ENCODE measurements at places on chromosomes 5 and 9.

GRCh38 chr9:111975709-111976108 lies 79.1 kb downstream of the UGCG start:
- H3K27me3 ChIP-seq: no peaks in the 10 kb centered on the region
- H3K4me3 ChIP-seq: no peak overlapping the region
- H3K4me1 ChIP-seq: no peaks in the 10 kb centered on the region
- no peak overlapping the region for H3K27ac ChIP-seq
- no peaks in the 10 kb centered on the region for H3K36me3 ChIP-seq

DNA sequence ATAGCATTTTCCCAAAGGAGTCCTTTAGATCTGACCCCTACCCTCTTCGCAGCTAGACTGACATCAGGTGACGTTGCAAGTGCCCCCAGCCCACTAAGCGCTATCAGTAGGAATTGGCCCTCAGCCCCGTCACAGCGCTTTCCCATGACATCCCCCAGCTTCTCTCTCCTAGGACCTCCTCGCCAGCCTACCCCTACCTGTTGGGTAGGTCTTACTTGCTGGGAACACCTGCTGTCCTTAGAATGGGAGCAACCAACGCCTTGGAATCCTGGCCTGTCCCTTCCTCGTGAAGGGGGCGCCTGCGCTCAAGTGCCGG lies 584 bp upstream of the PIP5K1B start:
- peak overlapping the region; percentile 82 for H3K4me3 ChIP-seq
- no peaks in the 10 kb centered on the region for H3K4me1 ChIP-seq
- DNase-seq: no peak
- H3K36me3 ChIP-seq: no peaks in the 10 kb centered on the region
- H3K27me3 ChIP-seq: peaks cover 9% of the 10 kb centered on the region
- H3K27ac ChIP-seq: no peak overlapping the region

DNA sequence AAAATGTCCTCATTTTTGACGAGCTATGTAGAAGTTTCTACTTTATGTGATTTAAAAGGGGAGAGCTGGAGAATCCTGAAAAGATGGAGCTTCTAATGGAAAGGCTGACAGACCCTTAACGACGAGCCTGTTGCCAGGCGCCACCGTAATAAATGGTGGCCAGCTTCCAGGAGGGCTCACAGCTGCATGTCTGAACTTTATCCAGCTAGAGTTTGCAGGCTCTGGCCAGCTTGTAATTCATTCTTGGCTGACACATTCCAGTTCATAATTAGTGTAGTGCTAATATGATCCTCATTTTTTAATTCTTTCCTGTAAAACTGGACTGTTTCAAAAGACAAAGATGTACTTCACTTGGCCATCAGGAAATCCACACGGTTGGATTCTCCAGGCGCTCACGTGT lies 246.7 kb downstream of the GAS1 start:
- H3K27ac ChIP-seq: no peak overlapping the region
- no peaks in the 10 kb centered on the region for H3K27me3 ChIP-seq
- no peak for DNase-seq
- no peak overlapping the region for H3K4me3 ChIP-seq

GRCh38 chr9:133761641-133762248 lies 23.6 kb upstream of the SARDH start:
- no peaks in the 10 kb centered on the region for H3K4me1 ChIP-seq
- no peaks in the 10 kb centered on the region for H3K27me3 ChIP-seq
- no peak overlapping the region for H3K27ac ChIP-seq
- peak; percentile 14 for DNase-seq

- no peak overlapping the region for H3K27ac ChIP-seq
- no peaks in the 10 kb centered on the region for H3K4me1 ChIP-seq
- no peaks in the 10 kb centered on the region for H3K36me3 ChIP-seq
Measured at GRCh38 chr9:108671176-108671575, 184.6 kb downstream of the ACTL7B start.

DNA sequence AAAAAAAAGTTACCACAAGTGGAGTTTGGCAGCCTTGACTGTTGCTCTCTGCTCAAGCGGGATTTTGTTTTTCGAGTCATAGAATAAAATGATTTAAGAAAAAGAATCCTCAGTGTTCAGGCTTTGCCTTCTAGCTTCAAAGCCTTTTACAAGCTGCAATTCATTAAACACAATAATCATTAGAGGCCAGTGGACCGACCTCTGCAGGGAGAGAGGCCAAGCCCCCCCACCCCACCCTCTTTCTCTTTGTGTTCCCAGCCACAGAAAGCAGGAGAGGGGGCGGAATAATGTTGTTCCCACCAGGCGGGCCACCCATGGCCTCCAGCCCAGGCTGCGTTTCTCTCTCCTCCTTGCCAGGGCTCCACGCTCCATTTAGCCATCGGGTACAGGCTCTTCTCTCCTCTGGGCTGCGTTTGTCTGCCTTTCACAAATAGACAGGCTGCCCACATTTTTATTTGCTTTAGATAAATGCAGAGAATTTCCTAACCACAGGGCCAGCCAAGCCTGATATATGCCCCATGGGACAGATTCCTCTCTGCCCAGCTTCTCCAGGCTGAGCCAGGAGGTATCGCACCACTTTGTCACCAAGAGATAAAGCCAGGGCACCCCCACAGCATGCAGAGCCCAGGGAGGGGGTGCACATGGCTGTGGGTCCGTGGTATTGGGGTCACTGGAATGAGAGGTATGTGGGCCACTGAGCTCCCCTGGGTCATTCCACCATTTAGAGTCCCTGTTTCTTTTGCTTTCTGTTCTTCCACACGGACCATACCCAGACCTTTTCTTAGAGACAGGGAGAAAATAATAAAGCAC lies 318.8 kb downstream of the PIK3R1 start:
- no peaks in the 10 kb centered on the region for H3K36me3 ChIP-seq
- DNase-seq: no peak
- H3K27me3 ChIP-seq: no peaks in the 10 kb centered on the region
- peaks cover 6% of the 10 kb centered on the region for H3K4me1 ChIP-seq

DNA sequence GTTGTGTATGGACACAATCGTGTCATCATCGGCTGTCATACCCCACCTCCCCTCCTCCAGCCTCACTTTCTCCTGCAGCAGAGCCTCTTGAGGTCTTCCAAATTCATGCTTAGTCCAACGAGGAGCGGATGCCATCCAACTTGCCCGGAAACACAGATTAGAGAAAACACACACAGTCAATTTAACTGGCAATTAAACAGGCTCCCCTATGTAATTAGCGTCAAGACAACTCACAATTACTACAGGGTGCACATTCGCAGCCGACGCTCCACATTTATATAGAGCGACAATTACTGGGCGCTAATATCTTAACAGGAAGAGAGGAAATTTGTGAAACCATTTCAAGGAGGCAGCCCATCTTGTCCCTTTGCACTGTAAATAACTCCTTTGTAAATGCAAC lies 86.0 kb upstream of the ZNF618 start:
- H3K4me3 ChIP-seq: no peak overlapping the region
- no peak for DNase-seq
- no peaks in the 10 kb centered on the region for H3K36me3 ChIP-seq

GRCh38 chr5:168059131-168059530 lies 232.3 kb upstream of the WWC1 start:
- H3K27ac ChIP-seq: no peak overlapping the region
- no peak overlapping the region for H3K4me3 ChIP-seq
- peaks cover 18% of the 10 kb centered on the region for H3K36me3 ChIP-seq

All from H9 (cell line).